Hematopoietic multipotent progenitor cell (in vitro differentiated cells): ENCODE measurements at places on chromosomes 7 and 10.

DNA sequence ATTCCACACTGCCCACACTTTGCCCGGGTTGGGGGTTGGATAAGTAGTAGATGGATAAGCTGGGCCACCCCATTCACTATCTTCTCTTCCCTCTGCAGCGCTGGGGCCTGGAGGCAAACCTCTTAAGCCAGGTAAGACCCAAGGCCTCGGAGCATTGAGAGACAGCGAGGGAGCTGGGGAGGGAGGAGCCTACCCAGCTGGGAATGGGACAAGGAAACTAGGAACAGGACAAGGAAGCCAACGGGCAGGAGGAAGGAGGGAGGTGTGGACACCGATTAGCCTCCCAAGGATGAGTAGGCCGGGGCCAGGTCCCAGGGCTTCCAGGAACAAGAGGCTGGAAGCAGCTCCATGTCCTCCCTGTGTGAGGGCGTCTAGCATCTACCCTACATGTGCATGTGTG lies 9.6 kb downstream of the ELN start:
- DNase-seq = no peak

DNA sequence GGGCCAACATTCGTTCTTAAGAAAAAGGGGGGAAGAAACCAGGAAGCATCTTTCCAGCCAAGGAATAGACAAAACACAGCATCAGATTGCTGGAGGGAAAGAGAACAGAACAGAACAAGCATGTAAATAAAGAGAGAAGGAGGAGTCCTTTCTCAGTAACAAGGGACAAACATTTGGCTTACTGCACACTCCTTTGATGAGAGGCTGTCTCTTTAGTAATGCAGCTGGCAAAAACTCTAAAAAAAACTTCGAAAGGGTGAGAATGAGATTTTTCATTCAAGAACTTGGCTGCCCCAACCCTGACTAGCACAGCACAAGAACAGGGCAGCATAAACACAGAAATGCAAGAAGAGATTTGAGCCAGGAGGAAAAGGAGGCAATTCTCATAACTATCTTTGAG lies 38.9 kb upstream of the IL6 start:
- no peak for DNase-seq

- DNase-seq = no peak
These were observed 358.9 kb downstream of the FRMD4A start for GRCh38 chr10:13971601-13972475.

DNA sequence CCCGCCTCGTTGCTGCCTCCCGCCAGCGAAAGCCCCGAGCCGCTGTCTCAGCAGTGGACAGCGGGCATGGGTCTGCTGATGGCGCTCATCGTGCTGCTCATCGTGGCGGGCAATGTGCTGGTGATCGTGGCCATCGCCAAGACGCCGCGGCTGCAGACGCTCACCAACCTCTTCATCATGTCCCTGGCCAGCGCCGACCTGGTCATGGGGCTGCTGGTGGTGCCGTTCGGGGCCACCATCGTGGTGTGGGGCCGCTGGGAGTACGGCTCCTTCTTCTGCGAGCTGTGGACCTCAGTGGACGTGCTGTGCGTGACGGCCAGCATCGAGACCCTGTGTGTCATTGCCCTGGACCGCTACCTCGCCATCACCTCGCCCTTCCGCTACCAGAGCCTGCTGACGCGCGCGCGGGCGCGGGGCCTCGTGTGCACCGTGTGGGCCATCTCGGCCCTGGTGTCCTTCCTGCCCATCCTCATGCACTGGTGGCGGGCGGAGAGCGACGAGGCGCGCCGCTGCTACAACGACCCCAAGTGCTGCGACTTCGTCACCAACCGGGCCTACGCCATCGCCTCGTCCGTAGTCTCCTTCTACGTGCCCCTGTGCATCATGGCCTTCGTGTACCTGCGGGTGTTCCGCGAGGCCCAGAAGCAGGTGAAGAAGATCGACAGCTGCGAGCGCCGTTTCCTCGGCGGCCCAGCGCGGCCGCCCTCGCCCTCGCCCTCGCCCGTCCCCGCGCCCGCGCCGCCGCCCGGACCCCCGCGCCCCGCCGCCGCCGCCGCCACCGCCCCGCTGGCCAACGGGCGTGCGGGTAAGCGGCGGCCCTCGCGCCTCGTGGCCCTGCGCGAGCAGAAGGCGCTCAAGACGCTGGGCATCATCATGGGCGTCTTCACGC lies 825 bp downstream of the ADRB1 start:
- DNase-seq = no peak

- no peak for DNase-seq
These were observed 4.4 kb upstream of the ATXN7L1 start for GRCh38 chr7:105880571-105881330.

DNA sequence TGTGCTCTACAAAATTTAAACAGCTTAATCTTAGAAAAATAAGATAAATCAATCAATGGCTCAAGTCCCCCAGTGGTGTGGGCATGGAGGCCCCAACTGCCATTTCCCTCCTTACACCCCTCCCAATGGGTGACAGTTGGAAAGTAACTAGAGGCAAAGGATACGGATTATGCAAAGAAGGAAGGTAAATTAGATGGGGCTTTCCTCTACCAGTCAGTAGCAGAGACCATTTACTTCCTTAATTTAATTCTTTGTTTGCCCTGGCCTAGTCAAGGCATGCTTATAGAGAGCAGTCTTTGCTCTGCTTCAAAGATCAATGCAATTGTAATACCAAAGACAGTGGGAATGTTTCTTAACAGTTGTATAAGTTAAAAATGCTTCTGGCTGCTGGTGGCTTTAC lies 63.3 kb upstream of the PAPSS2 start:
- DNase-seq = no peak

- no peak for DNase-seq
These were observed 555.0 kb downstream of the TNS3 start for GRCh38 chr7:47026780-47027361.

DNA sequence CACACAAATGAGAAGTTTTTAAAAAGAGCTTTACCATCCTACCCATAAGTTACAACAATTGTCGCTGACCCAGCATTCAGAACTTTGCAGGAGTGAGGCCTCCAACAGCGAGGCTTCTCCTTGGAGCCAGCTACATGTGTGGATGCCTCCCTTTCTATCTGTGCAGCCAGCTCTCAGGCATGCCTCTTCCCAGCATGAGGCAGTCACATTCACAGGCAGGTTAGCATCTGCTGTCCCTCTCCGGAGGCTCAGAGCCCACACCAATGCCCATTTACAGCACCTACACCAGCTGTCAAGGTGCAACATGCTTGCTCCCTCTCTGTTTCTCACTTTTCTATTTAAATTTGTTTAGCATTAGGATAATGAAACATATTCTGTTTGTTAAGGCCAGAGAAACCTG lies 278.7 kb upstream of the PODXL start:
- DNase-seq = no peak
